ENCODE measurements at places on chromosomes 5 and 9.

GRCh38 chr9:131950487-131950886 lies 129.2 kb downstream of the MED27 start:
- no peak for DNase-seq

DNA sequence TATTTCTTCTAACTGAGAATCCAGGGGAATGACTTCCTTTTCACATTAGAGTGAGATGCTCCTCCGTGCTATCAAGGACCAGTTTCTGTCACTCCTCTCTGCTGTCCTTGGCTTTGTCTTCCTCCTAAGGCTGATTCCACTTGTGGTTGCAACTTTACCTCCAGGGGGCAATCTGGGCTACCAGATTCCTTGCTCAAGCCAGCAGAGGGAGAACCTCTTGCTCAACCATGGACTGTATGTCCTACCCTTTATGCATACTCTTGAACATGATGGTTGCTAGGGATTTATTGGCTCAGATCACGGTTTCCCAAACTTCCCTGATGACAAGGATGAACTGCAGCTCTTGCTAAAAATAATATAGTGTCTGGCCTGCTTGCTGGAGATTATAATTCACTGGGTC lies 24.0 kb downstream of the NNT start:
- DNase-seq, result no peak

- DNase-seq, result no peak
Observed at GRCh38 chr5:40599676-40600075, 80.0 kb upstream of the PTGER4 start.

DNA sequence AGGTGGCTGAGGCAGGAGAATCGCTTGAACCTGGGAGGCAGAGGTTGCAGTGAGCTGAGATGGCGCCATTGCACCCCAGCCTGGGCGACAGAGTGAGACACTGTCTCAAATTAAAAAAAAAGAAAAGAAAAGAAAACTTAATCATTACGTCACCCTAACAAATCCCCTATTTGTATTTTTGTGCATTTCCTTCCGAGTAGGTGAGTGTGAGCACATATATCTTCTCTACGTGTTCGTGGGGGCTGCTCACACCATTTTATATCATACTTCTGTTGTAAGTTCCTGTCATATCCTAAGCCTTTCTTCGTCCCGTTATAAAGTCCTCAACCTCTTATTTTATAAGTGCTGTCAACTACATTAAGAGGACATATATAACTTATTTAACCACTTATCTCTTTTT lies 41.9 kb upstream of the GRHPR start:
- no peak for DNase-seq

All from hypothalamus (tissue), 51 donors.